ENCODE measurements at places on chromosomes 4 and X.

DNA sequence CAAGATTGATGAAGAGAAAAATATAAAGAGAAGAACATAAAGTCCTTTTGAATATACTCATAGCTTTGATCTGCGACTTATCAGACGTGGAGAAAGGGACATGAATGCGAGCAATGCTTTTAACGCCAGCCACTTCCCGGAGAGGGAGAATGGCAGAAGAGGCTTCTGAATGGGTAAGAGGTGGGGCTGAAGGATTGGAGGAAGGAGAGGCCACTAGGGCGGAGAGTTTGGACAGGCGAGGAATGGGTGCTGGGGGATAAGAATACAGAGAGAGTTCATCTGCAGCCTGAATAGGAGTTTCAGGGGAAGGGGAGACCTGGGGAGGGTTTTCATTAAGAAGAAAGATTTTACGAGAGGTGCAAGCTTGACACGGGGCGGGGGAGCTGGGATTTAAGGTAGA, 2534.9 kb downstream of the PCDH7 start:
- no peak for DNase-seq

- no peak for DNase-seq
Observed at GRCh38 chrX:103608306-103608963, 672 bp downstream of the TCEAL3 start.

DNA sequence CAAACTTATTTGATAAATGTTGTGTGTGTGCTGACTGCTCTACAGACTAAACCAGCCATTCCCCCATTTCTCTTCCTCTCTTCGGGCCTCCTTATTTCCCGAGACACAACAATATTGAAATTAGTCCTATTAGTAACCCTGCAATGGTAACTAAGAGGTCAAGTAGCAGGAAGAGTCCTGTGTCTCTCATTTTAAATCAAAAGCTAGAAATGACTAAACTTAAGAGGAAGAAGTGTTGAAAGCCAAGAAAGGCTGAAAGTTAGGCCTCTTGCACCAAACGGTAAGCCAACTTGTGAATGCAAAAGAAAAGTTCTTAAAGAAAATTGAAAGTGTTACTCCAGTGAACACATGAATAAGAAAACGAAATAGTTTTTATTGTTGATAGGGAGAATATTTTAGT, 357.8 kb upstream of the SLC7A11 start:
- DNase-seq: no peak

GRCh38 chr4:65600656-65601055, 69.6 kb downstream of the EPHA5 start:
- DNase-seq: no peak

- DNase-seq: no peak
Observed at GRCh38 chr4:117971403-117971802, 62.9 kb upstream of the NDST3 start.

- DNase-seq: no peak
Observed at GRCh38 chr4:127781300-127782024, 660 bp upstream of the HSPA4L start.

DNA sequence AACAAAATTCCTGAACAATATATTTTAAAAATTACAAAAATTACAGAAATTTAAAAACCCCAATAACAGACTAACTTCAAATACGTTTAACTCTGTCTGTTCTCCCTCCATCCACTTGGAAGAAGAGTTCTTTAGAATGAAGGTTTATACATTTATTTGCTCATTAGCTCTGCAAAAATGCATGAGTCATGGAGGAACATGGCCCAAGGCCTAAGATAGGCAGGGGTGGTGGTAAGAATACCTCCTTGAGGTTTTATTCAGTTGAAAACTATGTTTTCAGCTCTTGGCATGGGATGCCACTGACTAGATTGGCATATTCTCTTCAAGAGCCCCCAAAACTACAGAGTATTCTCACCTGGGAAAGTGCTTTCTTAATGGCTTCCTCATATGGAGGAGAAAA, 8.8 kb upstream of the LRRC66 start:
- no peak for DNase-seq

All from esophagus squamous epithelium (tissue), 5 donors.